ENCODE measurements at places on chromosomes 6 and 20.

DNA sequence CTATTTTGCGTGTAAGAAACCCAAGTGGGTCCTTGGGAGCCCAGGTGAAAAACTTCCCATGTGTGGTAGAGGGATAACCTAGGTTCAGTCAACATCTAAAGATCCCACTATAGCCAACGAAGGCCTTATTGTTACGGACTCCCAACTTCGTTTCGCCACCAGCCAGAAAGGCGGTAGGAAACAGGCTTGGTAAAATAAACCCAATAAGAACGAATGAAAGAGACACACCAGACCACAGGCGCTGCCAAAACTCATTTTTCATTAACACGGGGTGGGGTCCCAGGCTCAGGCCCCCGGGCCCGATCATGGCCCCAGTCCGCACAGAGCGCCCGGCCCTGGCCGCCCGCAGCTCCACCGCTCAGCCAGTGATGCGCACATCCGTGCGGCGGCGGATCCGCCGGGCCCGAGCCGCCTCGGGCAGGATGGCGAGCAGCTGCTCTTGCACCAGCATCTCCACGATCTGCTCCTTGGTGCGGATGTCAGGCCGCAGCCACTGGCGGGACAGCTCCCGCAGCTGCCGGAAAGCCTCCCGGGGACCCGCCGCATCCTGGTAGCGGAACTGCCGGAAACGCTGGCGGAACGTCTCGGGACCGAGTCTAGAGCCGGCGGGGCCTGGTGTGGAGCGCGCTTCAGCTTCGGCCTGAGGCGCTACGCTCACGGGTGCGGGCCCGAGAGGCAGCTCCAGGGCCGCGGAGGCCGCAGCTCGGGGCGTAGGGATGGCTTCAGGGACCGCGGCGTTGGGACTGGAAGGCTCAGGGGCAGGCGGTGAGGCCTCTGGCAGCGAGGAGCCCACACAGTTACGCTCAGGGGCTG lies 709 bp downstream of the SCAND1 start:
- peak; percentile 55 for DNase-seq

DNA sequence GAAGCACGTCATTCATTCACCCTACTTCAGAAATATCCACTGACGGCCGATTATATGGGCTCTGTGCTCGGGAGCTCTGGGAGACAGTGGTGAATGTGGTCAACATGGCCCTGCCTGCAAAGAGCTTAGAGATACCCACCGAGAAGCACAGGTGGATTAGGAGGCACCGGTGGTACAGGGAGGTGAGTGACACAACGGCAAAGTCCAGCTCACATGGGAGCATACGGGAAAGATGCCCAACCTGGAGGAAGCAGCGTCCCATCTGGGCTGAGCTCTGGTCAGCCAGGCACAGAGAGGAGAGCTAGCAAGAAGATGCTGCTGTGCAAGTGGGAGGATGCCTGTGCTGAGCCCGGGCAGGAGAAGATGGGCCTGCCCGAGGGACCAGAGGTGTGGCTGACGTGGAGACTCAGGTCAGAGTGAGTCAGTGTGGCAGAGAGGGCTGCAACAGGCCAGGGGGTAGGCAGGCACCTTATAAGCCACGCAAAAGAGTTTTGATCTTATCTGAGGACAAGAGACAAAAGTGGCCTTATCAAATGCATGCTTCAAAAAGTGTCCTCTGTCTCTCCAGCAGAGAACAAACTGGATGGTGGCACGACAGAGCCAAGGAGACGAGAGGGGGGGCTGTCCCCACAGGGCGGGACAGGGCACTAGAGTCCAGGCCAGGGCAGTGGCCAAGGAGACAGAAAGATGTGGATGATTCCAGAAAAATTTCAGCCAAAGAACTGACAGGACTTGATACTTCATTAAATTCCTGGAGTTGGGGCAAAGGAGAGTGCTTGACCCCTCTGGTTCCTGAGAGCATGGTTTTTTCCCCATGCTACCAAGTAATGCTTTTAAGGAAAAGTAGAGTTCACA lies 214.6 kb upstream of the SNX9 start:
- DNase-seq, result no peak

DNA sequence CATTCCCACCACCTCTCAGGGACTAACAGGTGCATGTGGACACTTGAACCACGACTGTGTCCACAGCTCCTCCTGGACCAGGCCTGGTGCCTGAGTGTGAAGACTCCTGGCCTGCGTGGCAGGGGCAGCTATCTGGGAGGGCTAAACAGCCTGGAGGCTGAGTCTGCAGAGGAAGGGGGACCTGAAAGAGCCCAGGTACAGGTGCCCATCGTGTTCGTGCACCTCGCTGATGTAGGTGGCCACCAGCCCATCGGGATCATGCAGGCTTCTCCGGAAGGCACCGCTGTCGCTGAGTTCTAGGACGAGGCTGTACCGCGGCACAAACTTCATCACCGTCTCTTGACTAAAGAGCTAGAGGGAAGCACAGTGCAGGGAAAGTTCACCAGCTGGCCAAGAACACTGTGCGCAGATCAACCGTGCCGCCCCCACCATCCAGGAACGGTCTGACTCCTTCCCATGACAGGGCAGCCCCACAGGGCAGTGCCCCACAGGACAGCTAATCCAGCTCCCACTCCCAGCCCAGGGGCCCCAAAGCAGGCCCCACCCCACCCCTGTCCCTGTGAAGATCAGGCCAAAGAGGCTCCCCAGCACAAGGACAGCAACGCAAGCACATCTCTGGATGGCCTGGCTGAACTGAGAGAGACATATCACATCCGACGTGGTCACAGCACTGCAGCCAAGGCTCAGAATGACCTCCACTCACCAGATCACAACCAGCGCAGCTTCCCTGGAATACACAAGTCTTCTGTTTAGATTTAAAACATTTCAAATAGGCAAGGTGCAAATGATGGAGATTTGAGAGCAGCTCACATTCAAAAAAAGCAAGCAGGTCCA lies 14.8 kb downstream of the CST7 start:
- DNase-seq, result no peak

- no peak for DNase-seq
These were observed 30.3 kb downstream of the STK38 start for GRCh38 chr6:36516988-36517387.

DNA sequence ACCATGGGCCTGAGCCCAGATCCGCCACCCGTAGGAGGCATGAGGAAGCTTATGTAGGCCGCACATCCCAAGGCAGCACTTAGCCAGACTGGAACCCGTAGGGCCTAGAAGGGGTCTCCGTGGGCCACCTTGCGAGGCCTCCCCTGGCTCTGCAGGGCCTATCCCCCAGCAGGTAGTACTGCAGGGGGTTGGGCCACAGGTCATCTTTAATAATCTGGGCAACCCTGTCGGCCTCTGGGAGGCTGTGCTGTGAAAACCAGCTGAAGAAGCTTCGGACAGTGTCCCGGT lies 18.5 kb downstream of the PLAGL2 start:
- DNase-seq, result no peak

- peak; percentile 90 for DNase-seq
These were observed 282.1 kb downstream of the UST start for GRCh38 chr6:149028767-149029405.

DNA sequence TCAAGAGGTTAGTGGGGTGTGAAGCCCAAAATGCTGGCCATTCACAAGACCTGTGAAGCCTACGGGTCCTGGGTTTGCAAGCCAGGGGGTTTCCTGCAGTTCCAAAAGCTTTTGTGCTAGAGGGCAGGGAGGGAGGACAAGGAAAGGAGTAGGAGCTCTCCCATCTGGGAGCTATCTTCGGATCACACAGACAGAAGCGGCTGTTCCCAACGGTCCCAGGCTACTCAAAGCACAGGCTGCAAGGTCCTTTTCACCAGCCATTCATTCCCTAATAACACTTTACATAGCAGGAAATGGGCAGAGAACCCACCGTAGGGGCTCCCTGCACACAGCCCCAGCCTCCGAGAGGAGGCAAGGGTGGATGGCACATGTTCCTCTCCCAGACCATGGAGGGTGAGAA lies 296.9 kb downstream of the FOXC1 start:
- no peak for DNase-seq

DNA sequence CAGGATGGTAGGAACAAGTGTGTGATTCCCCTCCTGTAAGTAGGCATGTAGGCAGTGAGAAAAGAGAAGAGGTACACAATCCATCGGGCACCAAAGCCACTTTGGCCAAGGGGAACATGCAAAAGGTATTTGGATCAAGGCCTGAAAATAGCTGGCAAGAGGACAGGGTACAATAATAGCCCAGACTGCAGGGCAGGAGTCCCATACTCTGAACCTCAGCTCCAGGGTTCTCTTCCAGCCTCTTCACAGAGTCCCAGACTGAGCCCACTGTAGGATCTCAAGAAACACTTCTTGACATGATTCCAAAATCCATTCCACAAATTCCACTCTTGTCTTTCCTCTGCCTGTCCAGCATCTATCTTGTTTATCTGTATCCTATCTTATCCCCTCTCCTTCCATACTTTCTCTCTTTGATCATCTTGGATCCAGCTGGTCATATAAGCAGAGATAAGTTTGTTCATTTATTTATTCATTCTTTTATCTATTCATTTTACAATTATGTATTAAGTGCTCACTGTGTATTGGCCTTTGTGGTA lies 19.7 kb downstream of the ACSS2 start:
- no peak for DNase-seq

GRCh38 chr20:25496968-25497401 lies 88.3 kb downstream of the NINL start:
- no peak for DNase-seq

DNA sequence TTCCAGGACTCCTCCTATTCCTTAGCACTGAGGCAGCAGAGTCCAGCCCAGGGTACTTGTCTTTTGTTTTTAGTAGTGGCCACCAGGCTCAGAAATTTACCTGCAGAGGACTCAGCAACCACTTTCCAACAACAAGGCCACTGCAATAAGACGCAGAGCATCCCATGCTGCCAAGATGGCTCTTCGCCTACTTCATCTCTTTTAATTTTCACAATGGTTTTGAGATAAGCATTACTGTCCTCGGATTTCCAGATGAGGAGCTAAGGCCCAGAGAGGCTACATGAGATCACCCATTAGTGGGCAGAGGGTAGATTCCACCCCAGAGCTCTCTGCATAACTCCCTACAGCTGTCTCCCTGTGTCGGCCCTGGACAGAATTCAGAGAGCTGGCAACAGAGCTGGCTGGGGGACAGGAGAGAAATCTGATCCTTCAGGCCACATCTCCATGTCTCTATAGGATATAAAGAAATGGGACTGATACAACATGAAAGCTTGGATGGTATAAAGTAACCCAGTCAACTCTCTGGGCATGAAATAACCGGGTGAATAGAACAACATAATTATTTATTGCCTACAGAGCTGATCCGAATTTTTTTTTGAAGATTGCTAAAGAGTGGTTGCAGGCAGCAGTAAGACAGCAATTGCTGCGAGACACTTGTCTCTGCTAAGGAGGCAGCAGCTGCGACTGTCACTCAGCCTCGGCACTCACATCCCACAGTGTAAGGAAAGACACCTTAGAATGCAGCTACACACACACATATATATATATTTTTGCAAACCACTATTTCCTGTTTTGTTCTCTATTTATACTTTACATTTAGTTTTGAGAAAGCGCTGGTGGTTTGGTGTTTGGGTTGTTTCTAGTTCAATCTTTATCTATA lies 37.2 kb downstream of the SCML4 start:
- DNase-seq, result peak; percentile 66

DNA sequence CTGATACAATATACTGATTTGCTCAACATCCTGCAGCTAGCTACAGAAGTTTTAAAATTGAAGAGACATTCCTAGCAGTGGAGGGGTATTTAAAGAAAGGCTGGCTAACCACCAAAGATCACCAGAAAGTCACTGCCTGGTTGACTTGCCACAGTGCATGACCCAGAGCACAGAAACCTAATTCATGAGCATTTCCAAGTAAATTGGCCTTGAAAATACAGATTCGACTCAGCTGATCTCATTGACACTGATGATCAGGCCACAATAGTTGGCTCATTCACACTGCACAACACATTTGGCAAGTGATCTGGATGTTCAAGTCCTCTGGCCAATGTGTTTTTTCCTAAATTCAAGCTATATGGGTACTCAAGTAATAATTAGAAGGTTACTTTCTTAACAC lies 13.3 kb upstream of the TDRD6 start:
- DNase-seq, result no peak

DNA sequence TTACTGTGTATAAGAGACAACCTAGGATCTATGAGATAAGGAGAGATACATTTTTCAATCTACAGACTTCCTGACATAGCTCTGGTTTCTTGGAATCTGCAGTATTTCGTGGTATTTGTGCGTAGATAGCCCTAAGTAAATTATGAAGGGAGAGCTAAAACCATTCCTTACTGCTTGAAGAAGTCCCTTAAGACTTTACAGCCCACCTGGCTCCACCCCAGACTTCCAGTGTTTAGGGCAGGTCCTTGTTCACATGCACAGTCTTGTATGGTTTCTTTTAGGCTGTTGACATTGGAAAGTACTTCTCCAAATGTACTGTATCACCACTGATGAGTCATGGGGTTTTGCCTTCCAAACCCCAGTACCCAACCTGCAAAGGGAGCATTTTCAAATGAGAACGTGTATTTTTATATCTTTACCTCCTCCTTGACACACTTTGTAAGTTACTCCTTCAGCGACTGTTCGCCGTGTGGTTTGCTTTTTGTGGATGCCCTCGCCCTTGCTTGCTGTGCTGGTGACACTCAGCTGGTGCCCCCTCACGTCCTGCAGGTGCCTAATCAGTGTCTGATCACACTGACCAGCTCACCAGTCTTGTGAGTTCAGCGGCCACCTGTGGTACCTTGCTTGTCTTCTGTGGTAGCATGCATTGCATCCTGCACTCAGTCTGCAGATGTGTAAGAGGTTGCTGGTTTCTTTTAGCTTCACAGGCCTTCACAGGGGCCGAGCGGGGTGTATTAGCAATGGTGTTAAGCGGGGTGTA lies 73.3 kb downstream of the IGF2R start:
- no peak for DNase-seq

- DNase-seq, result no peak
These were observed 28.7 kb downstream of the PXDC1 start for GRCh38 chr6:3722785-3723184.

- peak; percentile 82 for DNase-seq
These were observed 249.7 kb downstream of the GMPR start for GRCh38 chr6:16487996-16488674.

DNA sequence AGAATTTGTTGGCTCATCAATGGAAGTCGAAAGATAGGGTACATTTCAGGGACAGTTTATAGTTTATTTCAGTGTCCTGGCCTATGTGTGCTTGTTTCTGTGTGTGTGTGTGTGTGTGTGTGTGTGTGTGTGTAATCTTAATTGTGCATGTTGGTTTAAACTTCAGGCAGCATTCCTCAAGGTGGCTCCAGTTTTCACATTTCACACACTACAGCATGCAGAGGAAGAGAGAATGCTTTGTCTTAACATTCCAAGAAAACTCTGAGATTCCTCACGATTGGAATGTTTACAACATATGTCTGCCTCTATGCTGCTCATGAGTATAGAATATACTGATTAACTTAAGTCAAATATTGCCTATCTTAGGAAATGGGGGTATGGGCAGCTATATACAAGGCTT lies 332.6 kb upstream of the EPHA7 start:
- no peak for DNase-seq

- peak; percentile 35 for DNase-seq
These were observed 120.1 kb downstream of the CLIC5 start for GRCh38 chr6:45895569-45895968.
